GM04503 (cell line): ENCODE measurements at places on chromosomes 2 and 18.

DNA sequence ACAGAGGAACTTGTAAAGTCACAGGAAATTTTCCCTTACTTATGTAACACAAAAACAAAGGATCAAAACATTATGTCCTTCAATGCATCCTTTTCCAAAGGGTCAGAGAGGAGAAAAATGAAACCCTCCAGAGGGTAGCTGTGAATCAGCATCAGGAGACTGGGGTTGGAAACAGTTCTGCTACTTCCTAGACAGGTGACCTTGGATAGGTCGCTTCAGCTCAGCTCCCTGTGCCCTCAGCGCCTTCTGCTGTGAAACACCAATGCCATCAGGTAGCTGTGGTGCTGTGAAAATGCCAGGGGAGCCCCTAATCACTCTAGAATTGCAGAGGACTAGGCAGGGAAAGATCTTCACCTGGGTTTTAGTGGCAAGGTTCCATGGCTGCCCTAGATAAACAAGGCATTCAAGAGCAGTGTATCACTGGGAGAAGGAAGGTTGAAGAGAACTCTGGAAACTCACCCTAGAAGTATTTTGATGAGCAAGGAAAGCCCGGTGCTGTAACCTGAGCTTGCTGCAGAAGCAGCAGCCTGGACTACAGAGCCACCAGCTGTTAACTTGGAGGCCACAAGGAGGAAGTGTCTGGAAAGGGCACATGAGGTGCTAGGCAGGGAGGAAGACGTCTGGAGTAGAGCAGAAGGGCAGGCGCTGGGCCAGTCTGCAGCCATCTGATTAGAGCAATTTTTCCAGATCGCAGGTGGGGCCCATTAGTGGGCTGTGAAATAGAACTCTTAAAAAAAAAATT, 100.7 kb upstream of the MCFD2 start:
- DNase-seq: peak; percentile 69

DNA sequence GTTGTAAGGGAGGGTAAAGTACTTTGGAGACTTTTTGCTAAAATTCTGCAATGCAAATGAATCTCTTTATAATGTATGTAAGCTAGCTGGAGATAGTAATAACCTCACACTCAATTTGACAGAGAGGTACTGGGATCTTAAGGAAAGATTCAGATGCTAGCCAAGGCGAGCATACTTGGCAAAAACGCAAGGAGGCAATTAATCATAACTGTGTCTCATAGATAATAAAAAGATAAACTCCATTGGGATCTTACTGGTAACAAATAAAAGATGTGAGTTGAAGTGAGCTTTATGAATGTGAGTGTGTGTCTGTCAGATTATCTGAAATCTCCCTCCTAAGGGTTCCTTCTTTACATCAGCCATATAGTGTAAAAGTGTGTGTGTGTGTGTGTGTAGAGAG, 533.0 kb downstream of the TMX3 start:
- DNase-seq: no peak

DNA sequence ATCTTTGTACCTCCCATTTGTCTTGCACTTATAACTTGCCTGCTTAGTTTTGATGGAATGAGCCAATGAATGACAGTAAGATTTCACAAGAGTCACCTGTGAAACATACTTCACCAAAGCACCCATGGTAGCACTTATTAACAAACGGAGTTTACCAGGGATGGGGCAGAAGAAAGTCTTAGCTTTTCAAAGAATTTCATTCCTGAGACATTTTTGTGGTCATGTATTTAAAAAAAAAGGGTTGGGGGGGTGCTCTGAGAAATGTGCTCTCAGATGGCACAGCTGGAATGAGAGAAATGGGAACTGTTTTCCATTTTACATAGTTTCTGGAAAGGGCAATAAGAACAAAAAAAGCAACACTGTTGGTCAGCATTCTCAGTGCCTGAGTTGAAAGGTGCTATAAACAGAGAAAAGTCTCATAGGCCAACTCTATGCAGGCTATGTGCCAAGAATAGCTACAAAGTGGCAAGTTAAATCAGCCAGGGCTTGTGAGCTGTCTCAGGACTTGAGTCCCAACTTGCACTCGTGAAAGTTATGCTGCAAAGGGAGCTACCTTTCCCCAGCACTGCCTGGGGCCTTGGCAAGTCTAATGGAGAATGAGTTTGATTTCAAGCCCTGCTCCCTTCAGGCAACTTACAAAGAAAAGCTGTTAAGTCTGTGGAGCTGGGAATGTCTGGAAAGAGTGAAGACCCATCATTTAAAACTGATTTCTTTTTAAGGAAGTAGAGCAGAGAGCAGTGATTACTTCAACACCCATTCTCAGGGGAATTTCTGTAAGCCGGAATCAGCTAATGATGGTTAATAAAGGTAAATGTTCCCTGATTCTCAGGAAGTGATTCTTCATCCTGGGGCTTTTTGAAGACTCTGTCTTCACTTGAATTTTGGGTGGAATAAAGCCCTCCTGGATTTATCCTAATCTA, 170.6 kb downstream of the SLC8A1 start:
- DNase-seq: peak; percentile 94

- DNase-seq: no peak
Observed at GRCh38 chr2:55482186-55482884, 37.2 kb upstream of the CFAP36 start.

DNA sequence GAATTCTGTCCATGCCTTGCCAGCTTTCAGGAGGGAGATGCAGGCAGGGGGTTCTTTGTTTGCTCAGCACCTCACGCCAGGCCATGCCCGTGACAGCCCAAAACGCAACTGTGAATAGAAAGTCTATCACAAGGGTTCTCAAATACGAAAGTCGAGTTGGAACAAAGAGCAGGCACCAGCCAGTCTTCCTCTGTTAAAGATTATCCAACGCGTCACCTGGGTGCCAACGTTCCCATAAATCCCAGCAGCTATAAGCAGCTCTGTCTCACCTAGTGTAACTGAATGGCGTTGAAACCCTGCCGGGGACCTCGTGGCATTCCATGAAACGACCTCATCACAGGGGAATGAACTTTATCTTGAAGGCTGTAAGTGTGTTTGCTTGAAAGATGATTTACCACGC, 84.8 kb upstream of the GATA6 start:
- DNase-seq: no peak

GRCh38 chr2:70608373-70608772, 54.7 kb upstream of the TGFA start:
- DNase-seq: no peak

GRCh38 chr2:126843081-126843480, 55.6 kb upstream of the TEX51 start:
- DNase-seq: no peak

- no peak for DNase-seq
Observed at GRCh38 chr2:211085056-211085680, 528.8 kb downstream of the CPS1 start.

DNA sequence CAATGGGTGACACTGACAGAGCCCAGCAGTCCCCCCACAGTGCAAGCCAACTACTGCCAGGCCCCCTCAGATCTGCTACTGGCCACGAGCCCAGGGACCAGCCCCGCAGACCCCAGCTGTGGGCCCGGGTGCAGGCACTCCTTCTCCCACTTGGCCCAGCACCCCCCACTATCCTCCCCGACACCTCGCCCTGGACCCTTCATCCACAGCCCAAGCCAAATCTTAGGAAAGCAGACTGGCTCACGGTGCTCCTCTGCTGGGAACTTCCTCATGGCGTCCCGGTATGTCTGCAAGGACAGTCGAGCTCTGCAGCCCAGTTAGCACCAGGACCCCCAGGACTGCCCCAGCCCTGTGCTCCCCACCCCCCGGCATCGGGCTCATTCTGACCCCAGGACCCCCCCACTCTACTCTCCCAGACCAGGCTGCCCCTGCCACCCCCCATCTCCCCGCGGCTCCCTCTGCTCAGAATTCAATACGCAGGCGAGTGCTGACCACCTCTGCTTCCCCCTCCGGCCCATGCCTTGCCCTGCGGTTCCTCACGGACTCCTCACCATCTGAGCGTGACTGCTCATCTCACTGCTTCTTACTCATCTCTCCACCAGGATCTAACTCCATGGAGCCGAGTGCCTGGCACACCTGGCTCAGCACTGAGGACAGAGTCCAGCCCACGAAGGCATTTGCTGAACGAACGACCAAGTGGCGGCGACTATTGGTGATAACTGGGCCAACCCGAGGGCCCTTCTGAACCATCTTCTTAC, 85.7 kb downstream of the PXDN start:
- DNase-seq: no peak

DNA sequence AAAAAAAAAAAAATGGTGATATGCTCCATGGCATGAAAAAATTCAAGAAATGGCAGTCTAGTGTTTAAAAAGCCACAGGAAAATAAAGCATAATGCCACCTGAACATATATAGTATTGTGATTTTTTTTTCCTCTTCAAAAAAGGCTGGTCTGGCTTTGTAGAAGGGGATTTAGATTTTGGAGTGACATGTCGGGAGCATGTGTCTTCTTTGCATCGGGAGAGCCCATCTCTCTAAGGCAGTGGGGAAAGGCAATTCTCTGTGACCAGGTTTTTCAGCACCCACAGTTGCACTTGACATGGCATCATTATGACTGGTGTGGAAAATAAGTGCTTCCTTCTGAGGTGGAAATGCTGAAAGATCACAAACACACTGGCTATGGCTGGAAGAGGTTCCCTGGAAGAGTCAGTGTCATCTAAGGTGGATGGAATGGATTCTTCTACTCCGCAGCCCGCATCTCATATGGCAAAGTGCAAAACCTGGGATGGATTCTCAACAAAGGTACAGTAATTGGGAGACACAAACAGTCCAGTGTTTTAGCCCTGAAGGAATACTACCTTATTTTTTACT, 172.5 kb downstream of the AGAP1 start:
- DNase-seq: peak; percentile 83

- no peak for DNase-seq
Observed at GRCh38 chr2:85273738-85274731, 53.8 kb downstream of the TGOLN2 start.

DNA sequence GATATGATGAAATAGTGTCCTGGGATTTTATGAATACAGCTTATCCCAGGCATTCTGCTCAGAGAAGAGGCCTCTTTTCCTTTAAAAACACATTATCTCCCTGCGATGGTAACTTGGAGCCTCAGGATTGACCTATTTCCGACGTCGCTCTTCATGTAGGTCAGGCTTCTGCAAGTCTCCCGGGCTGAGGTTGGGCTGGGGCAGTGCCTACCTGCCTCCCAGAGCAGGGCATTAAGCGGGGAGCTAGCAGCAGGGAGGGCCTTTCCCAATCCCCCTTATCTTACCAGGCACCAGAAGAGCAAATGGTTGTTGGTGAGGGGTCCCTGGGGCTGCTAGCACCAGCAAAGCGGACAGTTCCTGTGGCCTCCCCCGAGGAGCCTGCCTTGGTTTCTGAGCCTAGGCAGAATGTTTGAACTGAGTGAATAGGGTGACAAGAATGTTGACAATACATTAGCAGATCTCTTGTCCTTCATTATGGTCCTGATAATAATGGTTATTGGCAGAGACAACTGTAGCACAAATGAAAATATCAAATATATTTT, 60.2 kb downstream of the TRPM8 start:
- DNase-seq: no peak

DNA sequence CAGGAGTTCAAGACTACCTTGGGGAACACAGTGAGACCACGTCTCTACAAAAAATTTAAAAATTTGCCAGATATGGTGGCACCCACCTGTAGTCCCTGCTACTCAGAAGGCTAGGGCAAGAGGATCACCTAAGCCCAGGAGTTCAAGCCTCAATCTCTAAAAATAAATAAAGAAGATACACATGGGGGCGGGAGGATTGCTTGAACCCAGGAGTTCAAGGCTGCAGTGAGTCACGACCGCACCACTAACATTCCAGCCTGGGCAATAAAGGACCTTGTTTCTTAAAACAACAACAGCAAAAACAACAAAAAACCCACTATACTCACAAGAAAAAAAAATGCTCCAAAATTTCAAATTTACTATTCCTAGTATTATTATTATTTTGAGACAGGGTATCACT, 10.0 kb upstream of the ICA1L start:
- DNase-seq: no peak

DNA sequence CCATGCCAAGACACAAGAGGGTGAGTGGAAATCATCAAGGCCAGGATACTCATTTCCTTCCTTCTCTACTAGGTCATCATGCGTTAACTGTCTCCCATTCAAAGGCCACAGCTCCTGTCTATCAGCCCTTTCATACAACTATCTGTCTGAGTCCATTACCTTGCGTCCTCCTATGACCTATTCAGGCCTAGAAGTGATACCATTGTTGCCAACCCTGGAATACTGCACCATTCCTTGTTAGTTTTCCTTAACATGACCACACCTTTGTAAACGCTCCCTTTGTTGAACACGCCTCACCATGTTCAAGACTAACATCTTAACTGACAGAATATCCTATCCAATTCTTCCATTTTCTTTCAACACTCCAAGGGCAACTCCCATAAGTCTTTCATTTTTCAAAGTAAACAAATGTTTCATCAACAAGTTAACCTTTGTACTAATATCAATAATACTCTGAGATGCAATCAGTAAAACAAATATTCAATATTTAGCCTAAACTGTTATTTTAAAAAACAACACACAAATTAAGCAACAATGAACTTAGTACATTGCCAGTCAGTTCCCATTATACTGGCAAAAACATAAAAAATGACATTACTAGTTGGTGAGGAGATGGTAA, 19.8 kb upstream of the LGALSL start:
- no peak for DNase-seq

GRCh38 chr2:43605851-43606250, 10.0 kb upstream of the THADA start:
- DNase-seq: no peak

DNA sequence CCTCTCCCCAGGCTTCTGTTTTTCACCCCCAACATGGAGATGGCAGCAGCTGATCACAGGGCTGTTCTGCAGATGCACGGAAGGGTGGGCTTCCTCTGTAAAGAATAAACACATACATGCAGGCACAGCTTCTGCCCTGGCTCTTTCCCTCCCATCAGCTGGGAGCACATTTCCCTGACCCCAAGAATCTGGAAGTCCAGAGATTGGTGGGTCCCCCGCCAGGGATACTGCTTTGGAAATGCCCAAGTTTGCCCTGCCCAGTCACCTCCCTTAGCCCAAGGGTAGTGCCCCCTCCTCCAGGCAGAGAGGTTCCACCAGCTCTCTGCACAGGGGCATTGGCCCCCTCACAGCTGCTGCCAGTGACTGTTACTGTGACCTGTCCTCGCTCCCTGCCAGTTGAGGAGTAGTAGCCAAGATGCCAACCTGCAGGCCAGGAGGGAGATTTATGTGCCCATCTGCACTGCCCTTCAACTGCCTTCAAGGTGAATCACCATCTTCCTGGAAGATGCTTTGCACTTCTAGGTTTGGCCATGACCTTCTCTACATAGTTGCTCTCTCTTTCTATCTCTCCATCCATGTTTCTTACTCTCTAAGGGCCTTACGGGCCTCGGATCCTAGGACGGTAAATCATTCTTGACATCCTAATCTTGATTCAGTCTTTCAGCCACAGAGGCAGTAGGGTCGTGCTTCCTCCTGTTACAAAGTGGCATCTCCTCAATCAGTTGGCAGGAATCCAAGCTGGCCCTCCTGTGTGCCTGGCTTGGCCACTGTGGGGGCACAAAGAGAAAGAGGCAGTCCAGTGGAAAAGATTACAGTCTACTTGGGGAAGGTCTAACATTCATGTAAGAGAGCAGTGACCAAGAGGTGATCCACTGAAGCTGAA, 121.8 kb downstream of the CTIF start:
- DNase-seq: no peak

GRCh38 chr2:142745691-142746090, 131.8 kb upstream of the KYNU start:
- no peak for DNase-seq
